EH (cell line): ENCODE measurements at places on chromosomes 4 and X.
A peak's percentile ranks its signal among the peaks of the same experiment; 100 is the strongest.

- peak; percentile 48 for DNase-seq
These were observed 153.8 kb downstream of the DCLK2 start for GRCh38 chr4:150232029-150232428.

DNA sequence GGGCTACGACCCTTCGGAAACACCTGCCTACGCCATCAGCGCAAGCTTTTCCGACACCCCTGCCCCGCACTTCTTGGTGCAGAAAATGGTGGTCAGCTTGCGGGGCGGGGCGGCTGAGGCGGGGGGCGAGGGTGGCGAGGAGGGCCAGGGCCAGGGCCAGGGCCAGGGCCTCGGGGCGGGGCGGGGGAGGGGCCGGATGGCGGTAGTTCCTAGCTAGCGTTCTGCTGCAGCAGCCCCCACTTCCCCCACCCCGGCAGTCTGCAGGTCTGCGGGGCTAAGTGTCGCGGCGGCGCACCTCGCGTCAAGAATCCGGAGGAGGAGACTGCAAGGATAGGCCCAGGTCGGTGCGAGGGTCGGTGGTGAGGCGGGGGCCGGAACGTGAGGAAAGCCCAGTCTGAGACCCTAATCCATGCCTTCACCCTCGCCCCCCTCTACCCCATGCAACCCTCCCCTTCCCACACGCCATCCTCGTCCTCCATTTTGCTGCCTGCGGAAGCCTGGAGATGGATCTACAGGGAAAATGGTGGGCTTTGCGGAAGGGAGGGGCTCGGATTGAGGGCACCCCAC lies 600 bp downstream of the BEX4 start:
- peak; percentile 10 for DNase-seq

DNA sequence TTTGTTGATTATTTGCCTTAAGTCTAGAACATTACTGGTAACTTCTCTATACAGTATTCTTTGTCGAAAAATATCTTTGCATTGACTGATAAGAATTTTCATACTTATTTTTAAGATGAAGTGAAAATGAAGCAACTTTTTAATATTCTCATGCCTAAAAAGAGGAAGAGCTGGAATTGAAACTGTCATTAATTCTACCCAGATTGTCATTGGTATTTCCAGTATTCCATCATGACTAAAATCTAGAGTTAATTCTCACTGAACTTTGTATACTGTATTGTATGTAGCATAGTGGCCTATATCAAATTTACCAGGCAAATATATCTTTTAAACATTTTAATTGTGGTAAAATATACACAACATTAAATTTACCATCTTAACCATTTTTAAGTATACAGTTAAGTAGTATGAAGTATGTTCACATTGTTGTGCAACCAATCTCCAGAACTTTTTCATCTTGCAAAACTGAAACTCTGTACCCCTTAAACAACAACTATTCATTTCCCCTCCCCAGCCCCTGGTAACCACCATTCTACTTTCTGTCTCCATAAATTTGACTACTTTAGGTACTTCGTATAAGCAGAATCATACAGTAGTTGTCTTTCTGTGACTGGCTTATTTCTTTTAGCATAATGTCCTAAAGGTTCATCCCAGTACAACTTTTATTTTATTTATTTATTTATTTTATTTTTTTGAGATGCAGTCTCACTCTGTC lies 24.3 kb upstream of the ZNF41 start:
- no peak for DNase-seq

DNA sequence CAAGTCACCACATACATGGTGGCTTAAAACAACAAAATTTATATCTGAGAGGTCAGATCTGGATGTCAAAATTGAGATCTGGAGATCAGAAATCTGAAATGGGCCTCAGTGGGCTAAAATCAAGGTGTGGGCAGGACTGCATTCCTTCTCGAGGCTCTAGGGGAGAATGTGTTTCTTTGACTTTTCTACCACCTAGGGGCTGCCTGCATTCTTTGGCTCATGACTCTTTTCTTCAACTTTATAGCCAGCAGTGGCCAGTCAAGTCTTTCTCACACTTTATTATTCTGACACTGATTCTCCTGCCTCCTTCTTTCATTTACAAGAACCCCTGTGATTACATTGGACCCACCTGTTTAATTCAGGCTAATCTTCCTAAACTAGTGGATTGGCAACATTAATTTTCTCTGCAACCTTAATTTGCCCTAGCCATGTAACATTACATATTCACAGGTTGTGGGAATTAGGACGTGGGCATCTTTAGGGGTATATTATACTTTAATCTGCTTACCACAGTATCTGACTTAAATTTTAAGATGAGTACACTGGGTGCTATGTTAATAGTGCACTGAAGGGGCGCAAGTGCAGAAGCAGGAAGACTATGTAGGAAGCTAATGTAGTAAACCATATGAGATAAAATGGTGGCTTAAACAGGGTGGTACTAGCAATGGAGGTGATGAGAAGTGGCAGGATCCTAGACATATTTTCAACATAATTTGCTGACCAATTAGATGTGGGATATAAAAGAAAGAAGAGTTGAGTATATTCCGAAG lies 188.0 kb downstream of the SLC4A4 start:
- DNase-seq: peak; percentile 7

GRCh38 chr4:181796502-181796901 lies 446.7 kb upstream of the TENM3 start:
- no peak for DNase-seq

- peak; percentile 18 for DNase-seq
These were observed 71.8 kb upstream of the PTPN13 start for GRCh38 chr4:86522349-86522748.

GRCh38 chr4:184950117-184950830 lies 68.0 kb upstream of the HELT start:
- no peak for DNase-seq

- DNase-seq: no peak
These were observed 58.7 kb downstream of the SCFD2 start for GRCh38 chr4:53307210-53307609.

- DNase-seq: no peak
These were observed 2.9 kb upstream of the SPARCL1 start for GRCh38 chr4:87532109-87532508.

DNA sequence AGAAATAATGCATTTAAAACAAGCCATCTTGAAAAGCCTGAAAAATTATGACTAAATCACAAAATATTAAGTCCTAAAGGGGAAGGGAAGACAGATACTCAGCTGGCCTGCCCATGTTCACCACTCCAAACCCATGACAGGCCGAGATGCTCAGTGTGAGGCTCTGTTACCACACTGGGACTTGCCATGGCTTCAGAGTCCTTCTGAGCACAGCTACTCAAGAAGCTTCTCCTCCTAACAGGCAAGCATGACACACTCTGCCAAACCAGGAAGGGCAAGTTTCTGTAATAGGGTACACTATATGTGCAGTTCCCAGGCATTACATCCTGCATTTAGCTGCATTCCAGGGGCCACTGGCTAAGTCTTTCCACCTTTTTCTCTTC lies 34.0 kb upstream of the CYBB start:
- no peak for DNase-seq

- peak; percentile 72 for DNase-seq
These were observed 7.6 kb upstream of the TBC1D19 start for GRCh38 chr4:26576231-26576739.

- no peak for DNase-seq
These were observed 132.2 kb downstream of the STIM2 start for GRCh38 chr4:26992657-26993361.

GRCh38 chr4:141020801-141021261 lies 112.4 kb downstream of the RNF150 start:
- DNase-seq: peak; percentile 90

- peak; percentile 9 for DNase-seq
These were observed 199.3 kb downstream of the TMA16 start for GRCh38 chr4:163693776-163694175.

- DNase-seq: peak; percentile 6
These were observed 7.3 kb downstream of the TSR2 start for GRCh38 chrX:54447461-54447860.

DNA sequence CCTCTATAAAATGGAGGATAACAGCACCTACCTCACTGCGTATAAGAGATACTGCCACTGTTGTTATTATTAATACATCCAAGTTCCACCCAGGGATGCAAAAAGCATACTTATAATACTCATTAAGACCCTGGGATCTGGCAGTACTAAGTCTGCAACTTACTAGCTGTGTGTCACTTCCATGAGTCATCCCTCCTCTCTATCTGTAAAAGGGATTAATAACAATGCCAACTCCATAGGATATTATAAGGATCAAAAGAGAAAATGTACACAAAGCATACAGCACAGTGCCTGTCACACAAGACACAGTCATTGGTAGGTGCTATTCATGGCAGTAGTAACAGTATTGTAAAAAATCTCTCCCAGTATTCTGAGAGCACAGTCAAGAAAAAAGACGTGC lies 216.7 kb downstream of the HS6ST2 start:
- DNase-seq: no peak

- no peak for DNase-seq
These were observed 40.1 kb downstream of the STIM2 start for GRCh38 chr4:26900765-26901164.

GRCh38 chr4:140466146-140466545 lies 31.9 kb downstream of the MGAT4D start:
- no peak for DNase-seq

GRCh38 chr4:52861879-52862616 lies at the start of gene RASL11B:
RASL11B (plus strand) TSS chr4:52862317; CDS start chr4:52862508, 191 bp downstream.
- DNase-seq: peak; percentile 74
